ENCODE measurements at places on chromosomes 6 and 20.
A peak's percentile ranks its signal among the peaks of the same experiment; 100 is the strongest.

DNA sequence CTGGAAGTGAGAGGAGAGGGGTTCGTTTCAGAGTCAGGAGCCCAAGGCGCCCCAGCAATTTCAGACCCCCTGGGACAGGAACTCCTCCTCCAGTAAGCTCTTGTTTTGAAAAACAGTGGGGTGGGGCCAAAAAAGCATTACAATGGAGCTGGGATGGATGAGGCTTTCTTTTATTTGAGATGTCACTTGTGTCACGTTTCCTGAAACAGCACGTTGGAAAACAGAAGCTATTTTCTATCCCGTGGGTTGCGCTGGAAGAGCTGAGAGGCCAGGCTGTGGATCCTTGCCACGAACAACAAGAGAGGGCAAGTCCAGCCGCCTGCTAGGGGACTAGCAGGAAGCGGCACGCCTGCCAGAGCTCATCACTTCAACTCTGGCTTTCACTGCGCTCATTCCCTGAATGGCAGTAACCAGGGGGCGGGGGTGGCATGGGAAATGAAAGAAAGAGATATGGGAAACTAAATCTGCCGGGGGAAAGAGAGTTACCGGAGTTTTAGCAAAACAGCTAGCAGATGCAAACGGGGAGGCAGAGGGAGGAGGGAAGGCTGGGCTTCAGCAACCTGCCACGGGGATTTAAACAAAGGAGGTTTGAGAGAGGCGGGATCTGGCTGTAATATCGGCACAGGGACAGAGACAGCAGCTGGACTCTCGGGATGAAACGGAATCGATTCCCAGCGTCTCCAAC lies 34.6 kb downstream of the GCNT2 start:
- DNase-seq, result no peak
- H3K27ac ChIP-seq, result no peak overlapping the region
- no peak overlapping the region for H3K4me3 ChIP-seq
- H3K4me1 ChIP-seq, result peaks cover 3% of the 10 kb centered on the region
- H3K36me3 ChIP-seq, result no peaks in the 10 kb centered on the region

DNA sequence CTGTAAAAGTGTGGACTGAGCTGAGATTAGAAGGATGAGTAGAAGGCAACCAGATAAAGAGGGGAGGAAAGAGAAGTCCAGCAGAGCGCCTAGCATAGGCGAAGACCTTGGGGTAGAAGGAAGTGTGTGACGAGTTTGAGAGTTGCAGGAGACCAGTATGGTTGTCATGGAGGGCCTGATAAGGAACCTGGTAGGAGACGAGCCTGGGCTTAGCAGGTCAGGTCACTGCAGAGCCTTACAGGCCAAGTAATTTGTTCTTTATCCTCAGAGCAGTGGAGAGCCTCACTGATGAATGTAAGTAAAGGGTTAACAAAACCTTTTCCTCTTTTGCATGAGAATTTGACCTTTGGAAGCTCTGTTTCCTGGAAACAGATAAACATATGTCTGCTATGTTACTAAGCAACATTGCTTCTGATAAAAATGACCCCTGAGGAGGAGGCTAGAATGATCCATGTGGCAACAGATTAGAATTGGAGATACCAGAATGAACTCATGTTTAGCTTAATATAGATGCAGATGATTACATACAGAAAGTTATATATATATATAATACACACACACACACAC lies 2.9 kb upstream of the TMEM74B start:
- peaks cover 10% of the 10 kb centered on the region for H3K4me1 ChIP-seq
- H3K4me3 ChIP-seq, result no peak overlapping the region
- peaks cover 37% of the 10 kb centered on the region for H3K27me3 ChIP-seq

DNA sequence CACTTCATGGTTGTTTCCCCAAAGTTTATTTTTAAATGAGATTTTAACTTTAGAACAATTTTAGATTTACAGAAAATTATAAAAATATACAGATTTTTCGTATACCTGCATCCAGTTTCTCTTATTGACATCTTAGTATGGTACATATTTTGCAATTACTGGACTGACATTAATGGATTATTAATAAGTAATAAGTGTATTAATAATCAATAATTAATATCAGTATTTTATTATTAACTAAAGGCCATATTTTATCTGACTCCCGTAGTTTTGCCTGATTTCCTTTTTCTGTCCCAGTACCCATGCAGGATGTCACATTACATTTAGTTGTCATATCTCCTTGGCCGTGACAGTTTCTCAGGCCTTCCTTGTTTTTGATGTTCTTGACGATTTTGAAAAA lies 307.0 kb downstream of the C6orf118 start:
- H3K27me3 ChIP-seq, result no peaks in the 10 kb centered on the region
- DNase-seq, result no peak
- H3K4me3 ChIP-seq, result no peak overlapping the region
- H3K27ac ChIP-seq, result no peak overlapping the region

DNA sequence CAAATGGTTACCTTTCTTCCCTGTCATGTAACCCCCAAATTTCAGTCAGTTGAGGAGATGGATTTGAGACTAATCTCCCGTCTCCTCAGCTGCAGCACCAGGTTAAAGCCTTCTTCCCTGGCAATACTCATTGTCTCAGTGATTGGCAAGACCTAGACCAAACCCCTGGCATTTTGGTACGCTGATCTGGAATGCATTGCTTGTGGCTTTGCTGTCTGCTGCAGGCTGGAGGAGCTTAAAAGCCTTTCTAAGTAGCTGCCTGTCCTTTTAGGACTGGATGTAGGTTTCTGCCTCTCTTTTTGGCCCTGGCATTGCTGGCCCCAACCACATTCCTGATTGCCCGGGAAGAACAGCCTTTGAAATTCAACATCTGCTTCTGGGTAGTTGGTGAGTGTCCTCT lies 729.6 kb upstream of the GJE1 start:
- H3K27ac ChIP-seq, result no peak overlapping the region
- H3K4me1 ChIP-seq, result peaks cover 4% of the 10 kb centered on the region
- H3K27me3 ChIP-seq, result peaks cover 13% of the 10 kb centered on the region
- DNase-seq, result no peak

DNA sequence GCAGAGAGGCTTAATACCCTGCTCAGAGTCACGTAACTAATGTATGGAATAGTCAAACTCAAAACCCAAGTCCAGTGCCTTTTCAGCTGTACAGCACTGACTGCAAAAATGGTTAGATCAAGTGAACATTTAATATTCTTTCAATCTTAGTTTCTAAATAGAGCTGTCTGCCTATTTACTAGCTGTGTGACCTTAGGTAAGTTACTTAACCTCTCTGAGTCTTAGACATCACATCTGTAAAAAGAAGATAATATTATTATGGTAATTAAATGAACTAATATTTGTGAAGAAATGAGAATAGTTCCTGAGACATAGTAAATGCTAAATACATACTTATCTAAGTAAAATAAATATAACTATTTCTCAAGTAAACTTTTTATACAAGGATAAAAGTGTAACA lies 235.5 kb downstream of the SAMD5 start:
- no peaks in the 10 kb centered on the region for H3K4me1 ChIP-seq
- no peak overlapping the region for H3K4me3 ChIP-seq
- no peaks in the 10 kb centered on the region for H3K27me3 ChIP-seq
- no peak overlapping the region for H3K27ac ChIP-seq
- H3K36me3 ChIP-seq, result no peaks in the 10 kb centered on the region
- DNase-seq, result no peak

DNA sequence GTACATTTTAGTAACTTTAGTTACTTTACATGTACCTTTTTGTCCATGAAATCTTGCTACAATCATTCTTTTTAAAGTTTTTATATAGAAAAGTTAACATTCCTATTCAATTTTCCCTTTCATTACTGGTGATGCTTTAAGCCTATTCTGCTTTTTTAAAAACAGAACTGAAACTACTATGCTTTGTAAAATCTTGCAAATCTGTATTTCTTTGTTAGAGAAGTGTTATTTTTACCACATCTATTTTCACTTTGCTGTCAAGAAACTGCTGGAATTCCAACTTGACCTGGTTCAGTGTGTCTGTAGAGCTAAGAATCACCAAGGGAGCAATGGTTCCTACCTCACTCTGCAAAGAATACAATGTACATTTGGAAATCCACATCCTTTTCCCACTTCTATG lies 21.8 kb upstream of the SAMD5 start:
- peaks cover 3% of the 10 kb centered on the region for H3K36me3 ChIP-seq
- no peaks in the 10 kb centered on the region for H3K4me1 ChIP-seq
- no peak overlapping the region for H3K4me3 ChIP-seq
- no peak for DNase-seq
- no peak overlapping the region for H3K27ac ChIP-seq

DNA sequence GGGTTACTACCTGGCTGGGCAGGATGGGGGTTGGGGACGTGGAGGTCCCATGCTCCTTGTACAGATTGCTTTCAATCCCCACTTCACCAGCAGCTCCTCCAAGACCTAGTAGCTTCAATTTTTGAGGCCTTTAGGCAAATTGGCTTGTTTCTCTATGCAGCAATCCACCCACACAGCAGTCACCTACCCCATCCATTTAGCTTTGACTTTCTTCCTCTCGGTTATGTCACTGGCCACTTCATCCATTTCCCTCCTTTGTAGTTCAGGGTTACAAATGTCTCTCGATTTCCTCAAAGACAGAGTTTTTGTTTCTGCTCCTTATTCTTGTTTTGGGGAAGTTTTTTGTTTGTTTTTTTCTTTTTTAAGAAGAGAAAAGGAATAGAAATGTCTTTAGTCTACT lies 33.4 kb upstream of the RSPO4 start:
- no peak for DNase-seq
- no peaks in the 10 kb centered on the region for H3K36me3 ChIP-seq

DNA sequence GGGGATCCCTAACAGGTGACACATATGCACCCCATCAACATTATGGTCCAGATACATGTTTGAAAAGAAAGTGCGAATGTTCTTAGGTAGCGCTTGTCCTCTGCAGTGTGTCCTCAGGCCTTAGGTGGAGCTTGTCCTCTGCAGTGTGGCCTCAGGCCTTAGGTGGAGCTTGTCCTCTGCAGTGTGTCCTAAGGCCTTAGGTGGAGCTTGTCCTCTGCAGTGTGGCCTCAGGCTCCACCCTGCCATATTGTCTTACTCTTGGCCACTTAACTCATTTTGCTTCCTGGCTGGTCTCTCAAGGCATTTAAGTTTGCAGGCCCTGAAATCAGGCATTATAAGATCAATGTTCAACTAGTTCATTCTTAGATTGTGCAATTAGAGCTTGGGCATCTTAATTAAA lies 74.7 kb upstream of the SCP2D1 start:
- DNase-seq, result no peak
- peaks cover 30% of the 10 kb centered on the region for H3K4me1 ChIP-seq
- H3K27me3 ChIP-seq, result no peaks in the 10 kb centered on the region
- H3K36me3 ChIP-seq, result peaks cover 7% of the 10 kb centered on the region
- peak overlapping the region; percentile 92 for H3K27ac ChIP-seq

GRCh38 chr6:126094411-126094810 lies 108.1 kb downstream of the TRMT11 start:
- no peaks in the 10 kb centered on the region for H3K4me1 ChIP-seq
- H3K36me3 ChIP-seq, result no peaks in the 10 kb centered on the region
- H3K27ac ChIP-seq, result no peak overlapping the region

DNA sequence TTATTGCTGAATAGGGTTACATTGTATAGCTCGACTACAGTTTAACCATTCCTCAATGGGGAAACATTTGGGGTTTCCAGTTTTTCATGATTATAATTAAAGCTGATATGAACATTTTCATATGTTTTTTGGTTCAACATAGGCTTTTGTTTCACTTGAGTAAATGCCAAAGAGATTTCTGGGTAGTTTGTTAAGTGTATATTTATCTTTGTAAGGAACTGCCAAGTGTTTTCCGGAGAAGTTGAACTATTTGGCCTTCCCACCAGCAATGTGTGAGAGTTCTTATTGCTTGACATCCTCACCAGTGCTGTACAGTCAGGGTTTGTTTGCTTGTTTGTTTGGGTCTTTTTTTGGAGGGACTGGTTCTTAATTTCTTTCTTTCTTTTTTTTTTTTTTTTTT lies 83.7 kb upstream of the RALY start:
- no peak overlapping the region for H3K4me3 ChIP-seq
- no peak overlapping the region for H3K27ac ChIP-seq
- DNase-seq, result no peak
- no peaks in the 10 kb centered on the region for H3K36me3 ChIP-seq

- no peaks in the 10 kb centered on the region for H3K27me3 ChIP-seq
- peaks cover 7% of the 10 kb centered on the region for H3K36me3 ChIP-seq
- H3K4me1 ChIP-seq, result no peaks in the 10 kb centered on the region
- DNase-seq, result peak; percentile 36
- no peak overlapping the region for H3K27ac ChIP-seq
Measured at GRCh38 chr20:8722277-8722928, 346.5 kb upstream of the PLCB4 start.

DNA sequence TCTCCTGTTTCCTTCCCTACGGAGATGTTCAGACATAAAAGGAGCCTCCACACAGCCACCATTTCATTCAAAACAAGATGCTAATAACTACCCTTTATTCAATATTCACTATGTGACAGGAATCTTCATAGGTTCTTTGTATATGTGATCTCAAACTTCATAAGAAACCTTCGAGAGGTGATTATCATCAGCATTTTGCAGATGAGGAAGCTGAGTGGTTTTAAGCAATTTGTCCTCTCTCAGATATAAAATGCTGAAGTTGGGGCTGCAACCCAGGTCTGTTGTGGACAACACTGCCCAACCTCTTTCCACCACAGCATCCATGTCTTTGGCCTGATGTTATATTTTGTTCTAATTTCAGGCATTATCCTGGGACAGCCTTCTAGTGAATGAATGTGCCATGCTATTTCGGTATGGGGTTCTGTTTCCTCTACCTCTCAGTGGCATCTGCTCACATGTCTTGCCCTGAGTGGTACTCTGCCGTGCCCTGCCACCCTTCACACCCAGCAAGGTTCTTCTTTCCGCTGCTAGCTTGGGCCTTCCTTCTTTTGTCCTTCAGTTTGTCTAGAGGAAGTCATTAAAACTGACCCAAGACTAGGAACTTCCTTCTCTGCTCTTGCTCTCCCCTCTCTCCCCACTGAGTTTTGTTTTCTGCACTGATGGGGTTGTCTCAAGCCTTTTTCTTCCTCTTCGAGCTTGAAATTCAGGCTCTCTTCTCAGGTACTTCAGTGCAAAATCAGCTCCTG lies 300.9 kb upstream of the PRDM1 start:
- no peak for DNase-seq
- H3K27me3 ChIP-seq, result peaks cover 18% of the 10 kb centered on the region
- H3K4me3 ChIP-seq, result no peak overlapping the region
- no peaks in the 10 kb centered on the region for H3K36me3 ChIP-seq
- peaks cover 11% of the 10 kb centered on the region for H3K4me1 ChIP-seq

DNA sequence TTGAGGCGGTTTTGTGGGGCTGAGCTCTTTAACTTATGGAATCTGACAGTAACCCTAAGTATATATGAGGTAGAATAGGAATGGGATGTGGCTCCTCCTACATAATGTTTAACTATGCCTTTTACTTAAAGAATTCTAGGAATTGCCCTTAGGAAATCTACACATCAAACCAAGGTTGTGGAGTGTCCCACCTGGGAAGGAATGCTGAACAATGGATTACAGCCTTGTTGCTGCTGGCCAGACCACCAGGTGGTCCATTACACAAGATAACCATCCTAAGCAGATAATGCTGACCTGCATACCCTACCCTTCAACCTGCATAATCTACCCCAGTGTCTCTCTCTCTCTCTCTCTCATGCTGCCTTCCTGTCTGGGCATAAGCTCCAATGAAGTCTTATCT lies 35.0 kb upstream of the SLC22A16 start:
- DNase-seq, result no peak
- H3K36me3 ChIP-seq, result no peaks in the 10 kb centered on the region
- H3K27ac ChIP-seq, result no peak overlapping the region
